Activated CD8-positive, alpha-beta T cell treated with anti-CD3 and anti-CD28 coated beads, Interleukin-2, amount 10 ng/mL, durations not matched to agents 7 days and 5 days (primary cell): ENCODE measurements at places on chromosomes 7 and 10. TPM values are rescaled to one million over a fixed set of nuclear protein-coding genes. Genes with fewer than 3 reads are reported as not detected.

DNA sequence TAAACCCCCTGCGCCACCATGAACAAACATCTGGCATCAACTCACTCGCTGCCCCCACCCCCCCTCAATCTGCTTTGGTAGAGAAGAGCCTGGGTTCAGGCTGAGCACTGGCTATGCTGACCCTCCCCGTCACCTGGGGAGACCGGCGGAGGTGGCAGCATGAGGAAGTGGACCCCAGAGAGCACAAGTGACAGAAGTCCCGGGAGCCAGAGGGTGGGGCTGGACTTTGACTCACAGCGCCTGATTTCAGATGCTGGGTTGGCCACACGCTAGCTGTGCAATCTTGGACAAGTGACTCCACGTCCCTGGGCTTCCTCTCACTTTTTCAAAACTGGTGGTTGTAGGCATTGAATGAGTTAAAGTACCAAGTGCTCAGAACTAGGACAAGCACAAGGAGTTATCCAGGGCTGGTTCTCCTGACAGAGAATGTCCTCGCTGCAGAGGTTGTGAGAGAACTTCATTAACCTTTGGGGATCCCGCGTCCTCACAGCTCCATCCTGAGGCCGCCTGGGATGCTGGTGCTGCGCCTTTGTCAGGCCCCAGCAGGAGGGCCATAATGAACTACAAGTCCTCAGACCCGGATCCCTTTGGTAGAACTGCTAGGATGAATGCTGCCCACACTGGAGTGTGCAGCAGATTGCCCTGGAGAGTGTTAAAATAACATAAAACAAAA lies 48.8 kb upstream of the RASGEF1A start:
- no peak for DNase-seq
- H3K27ac ChIP-seq, result no peak overlapping the region
- peaks cover 33% of the 10 kb centered on the region for H3K4me1 ChIP-seq

- no peak overlapping the region for H3K4me3 ChIP-seq
- no peak overlapping the region for H3K27ac ChIP-seq
- no peak for DNase-seq
- no peaks in the 10 kb centered on the region for H3K27me3 ChIP-seq
- H3K4me1 ChIP-seq, result no peaks in the 10 kb centered on the region
- H3K36me3 ChIP-seq, result no peaks in the 10 kb centered on the region
Observed at GRCh38 chr7:82049891-82050533, 280.2 kb upstream of the HGF start.

- no peak overlapping the region for H3K4me3 ChIP-seq
- no peak overlapping the region for H3K27ac ChIP-seq
- H3K36me3 ChIP-seq, result no peaks in the 10 kb centered on the region
- DNase-seq, result no peak
- peaks cover 10% of the 10 kb centered on the region for H3K4me1 ChIP-seq
- H3K27me3 ChIP-seq, result peaks cover 4% of the 10 kb centered on the region
Observed at GRCh38 chr10:60908031-60908430, 36.0 kb downstream of the RHOBTB1 start.

GRCh38 chr10:89003344-89003743 lies 12.7 kb downstream of the FAS start:
- peaks cover 56% of the 10 kb centered on the region for H3K36me3 ChIP-seq
- no peak overlapping the region for H3K27ac ChIP-seq
- no peak overlapping the region for H3K4me3 ChIP-seq
- no peak for DNase-seq
- H3K27me3 ChIP-seq, result no peaks in the 10 kb centered on the region

ABCB4 gene
- not detected for total RNA-seq

- no peaks in the 10 kb centered on the region for H3K27me3 ChIP-seq
- no peak overlapping the region for H3K27ac ChIP-seq
- no peak for DNase-seq
- no peaks in the 10 kb centered on the region for H3K36me3 ChIP-seq
- H3K4me1 ChIP-seq, result no peaks in the 10 kb centered on the region
Observed at GRCh38 chr10:60293581-60294175, 96.0 kb downstream of the ANK3 start.

TNS3 gene
- total RNA-seq, result not detected

GRCh38 chr10:102535481-102536147 lies 31.8 kb downstream of the SUFU start:
- DNase-seq, result no peak
- H3K27ac ChIP-seq, result no peak overlapping the region
- H3K27me3 ChIP-seq, result no peaks in the 10 kb centered on the region
- H3K4me3 ChIP-seq, result no peak overlapping the region
- no peaks in the 10 kb centered on the region for H3K36me3 ChIP-seq

DNA sequence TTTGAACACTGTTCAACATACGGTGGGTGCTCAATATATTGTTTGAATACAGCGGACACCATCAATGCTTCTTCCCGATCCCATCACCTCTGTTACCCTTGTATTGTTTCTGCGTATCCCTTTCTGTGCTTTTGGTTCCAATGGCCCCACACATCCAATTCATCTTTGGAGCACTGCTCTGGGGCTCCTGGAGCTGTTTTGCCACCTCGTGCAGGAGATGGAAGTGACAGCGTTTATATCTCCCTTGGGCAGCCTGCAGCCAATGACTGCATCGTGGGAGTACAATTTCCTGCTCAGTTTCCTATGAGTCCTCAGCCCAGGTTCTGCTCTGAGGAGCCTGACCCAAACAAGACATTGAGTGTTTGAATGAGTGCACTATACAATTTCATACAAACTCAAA lies 50.2 kb upstream of the PIK3CG start:
- no peak overlapping the region for H3K4me3 ChIP-seq
- H3K36me3 ChIP-seq, result no peaks in the 10 kb centered on the region
- H3K4me1 ChIP-seq, result peaks cover 15% of the 10 kb centered on the region

GRCh38 chr7:17456541-17456940 lies 158.1 kb downstream of the AHR start:
- no peaks in the 10 kb centered on the region for H3K4me1 ChIP-seq
- H3K27ac ChIP-seq, result no peak overlapping the region
- DNase-seq, result no peak
- H3K36me3 ChIP-seq, result peaks cover 7% of the 10 kb centered on the region
- no peaks in the 10 kb centered on the region for H3K27me3 ChIP-seq
- no peak overlapping the region for H3K4me3 ChIP-seq

DNA sequence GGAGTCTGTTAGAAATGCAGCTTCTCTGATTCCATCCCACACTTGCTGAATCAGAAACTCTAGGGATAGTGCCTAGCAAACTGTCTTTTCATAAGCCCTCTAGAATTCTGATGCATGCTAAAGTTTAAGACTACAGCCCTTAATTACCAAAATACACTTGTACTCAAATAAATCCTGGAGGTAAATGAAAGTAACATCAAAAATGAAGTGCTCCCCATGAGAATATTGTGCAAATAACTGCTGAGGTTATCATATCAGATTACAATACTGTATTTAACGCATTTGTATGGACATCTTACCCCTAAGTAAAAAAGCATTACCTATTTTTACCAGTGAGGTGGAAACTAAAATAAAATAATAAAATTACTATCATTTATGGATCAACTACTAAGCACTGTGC lies 104.7 kb downstream of the CHCHD3 start:
- no peak overlapping the region for H3K4me3 ChIP-seq
- peaks cover 19% of the 10 kb centered on the region for H3K36me3 ChIP-seq
- H3K27me3 ChIP-seq, result no peaks in the 10 kb centered on the region
- no peak for DNase-seq
- peaks cover 5% of the 10 kb centered on the region for H3K4me1 ChIP-seq

GRCh38 chr7:67857698-67858097 lies 861.1 kb downstream of the TYW1 start:
- no peaks in the 10 kb centered on the region for H3K36me3 ChIP-seq
- no peak overlapping the region for H3K4me3 ChIP-seq
- no peak for DNase-seq

- H3K27ac ChIP-seq, result peak overlapping the region; percentile 22
- peak; percentile 60 for DNase-seq
- H3K4me3 ChIP-seq, result no peak overlapping the region
Observed at GRCh38 chr10:132371641-132372081, 25.3 kb upstream of the PWWP2B start.

GRCh38 chr10:132425029-132425756 lies 28.2 kb downstream of the PWWP2B start:
- H3K27ac ChIP-seq, result no peak overlapping the region
- H3K4me1 ChIP-seq, result peaks cover 36% of the 10 kb centered on the region
- no peak overlapping the region for H3K4me3 ChIP-seq
- no peaks in the 10 kb centered on the region for H3K36me3 ChIP-seq
- H3K27me3 ChIP-seq, result no peaks in the 10 kb centered on the region

DNA sequence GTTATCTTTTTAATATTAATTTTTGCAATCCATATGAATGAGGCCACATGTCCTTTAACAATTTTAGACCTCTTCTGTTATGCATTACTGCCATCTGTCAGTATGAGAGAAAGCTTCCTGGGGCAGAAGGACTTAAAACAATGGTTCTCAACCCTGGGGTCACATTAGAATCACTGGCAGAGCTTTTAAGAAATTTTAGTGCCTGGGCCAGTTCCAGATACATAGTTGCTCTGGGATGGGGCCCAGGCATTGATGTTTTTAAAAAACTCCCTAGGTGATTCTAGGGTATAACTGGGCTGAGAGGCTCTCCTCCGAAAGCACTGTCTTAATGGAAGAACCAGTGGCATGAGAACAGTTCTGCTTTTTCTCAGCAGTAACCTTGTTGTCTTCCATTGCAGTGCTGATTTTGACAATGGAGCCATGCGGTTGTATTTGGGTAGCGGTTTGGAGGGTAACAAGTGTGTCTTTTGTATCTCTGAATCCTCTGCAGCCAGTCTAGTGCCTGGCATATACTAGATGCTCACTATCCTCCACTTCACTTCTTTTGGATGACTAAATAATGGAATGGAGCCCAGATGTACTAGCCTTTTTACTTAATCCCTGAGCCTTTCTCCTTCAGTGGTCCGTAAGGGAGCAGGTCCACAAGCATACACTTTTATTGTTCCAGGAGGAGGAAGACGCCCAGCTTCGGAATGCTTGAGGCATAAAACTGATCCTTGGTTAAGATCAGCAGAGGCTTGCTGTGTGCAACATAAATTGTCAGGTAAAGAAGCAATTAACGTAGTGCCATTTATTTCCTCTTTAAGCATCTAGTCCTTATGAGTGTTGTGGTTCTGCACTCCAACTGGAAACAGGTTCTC lies 227.1 kb downstream of the AUTS2 start:
- no peak overlapping the region for H3K4me3 ChIP-seq
- H3K27ac ChIP-seq, result no peak overlapping the region
- H3K4me1 ChIP-seq, result peaks cover 29% of the 10 kb centered on the region
- no peaks in the 10 kb centered on the region for H3K36me3 ChIP-seq
- peaks cover 16% of the 10 kb centered on the region for H3K27me3 ChIP-seq
- no peak for DNase-seq

DNA sequence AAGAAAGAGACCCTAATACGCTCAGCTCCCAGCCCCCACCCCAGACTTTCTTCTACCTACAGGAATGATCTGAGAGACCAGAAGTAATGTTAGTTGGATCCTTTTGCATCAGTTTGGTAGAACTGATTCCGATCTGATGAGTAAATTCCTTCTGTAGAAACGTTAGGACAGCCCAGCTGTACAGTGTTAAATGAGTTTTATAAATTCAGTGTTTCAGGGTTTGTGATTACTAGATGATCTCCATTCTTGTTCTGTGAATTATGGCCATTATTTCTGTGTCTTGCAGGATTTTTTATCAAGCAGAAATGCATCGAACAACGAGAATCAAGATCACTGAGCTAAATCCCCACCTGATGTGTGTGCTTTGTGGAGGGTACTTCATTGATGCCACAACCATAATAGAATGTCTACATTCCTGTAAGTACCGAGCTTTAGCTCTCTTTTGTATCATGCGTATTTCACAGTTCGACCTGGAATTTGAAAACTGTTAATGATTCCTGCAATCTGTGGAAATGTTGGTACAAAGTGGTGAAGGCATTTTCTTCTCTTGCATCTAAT lies 5.3 kb downstream of the BMI1 start:
- H3K27ac ChIP-seq, result peak overlapping the region; percentile 63
- DNase-seq, result no peak
- H3K36me3 ChIP-seq, result peaks cover 30% of the 10 kb centered on the region
- H3K4me1 ChIP-seq, result peaks cover 39% of the 10 kb centered on the region

DNA sequence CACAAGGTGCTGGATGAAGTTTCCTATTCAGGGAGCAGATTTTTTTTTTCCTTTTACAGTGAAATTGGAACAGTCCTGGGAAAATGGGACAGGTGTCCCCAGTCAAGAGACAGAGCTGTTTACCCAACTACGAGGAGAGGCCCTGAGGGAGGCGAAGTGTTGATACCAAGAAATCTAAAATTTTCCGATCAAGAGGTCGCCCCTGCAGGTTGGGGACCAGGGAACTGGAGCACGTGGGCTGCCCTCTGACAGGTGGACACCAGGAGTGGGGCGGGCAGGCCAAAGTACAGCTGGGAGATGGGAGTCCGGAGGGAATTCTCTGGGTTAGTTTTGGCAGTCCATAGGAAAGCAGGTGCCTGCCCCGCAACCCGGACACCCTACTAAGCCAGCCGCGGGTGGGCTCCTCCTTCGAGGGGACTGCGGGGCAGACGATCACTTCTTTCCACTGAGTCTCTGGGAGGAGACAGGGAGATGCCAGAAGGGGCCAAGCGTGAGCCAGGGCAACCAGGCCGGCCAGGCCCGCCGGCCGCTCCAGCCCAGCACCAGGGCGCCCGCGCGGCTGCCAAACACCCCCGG lies 965 bp upstream of the CAMK1D start:
- H3K36me3 ChIP-seq, result peaks cover 5% of the 10 kb centered on the region
- peak overlapping the region; percentile 75 for H3K4me3 ChIP-seq
- H3K27ac ChIP-seq, result peak overlapping the region; percentile 77

TFR2 gene
- total RNA-seq, result 14.5 TPM

PDE6C gene
- not detected for total RNA-seq

DNA sequence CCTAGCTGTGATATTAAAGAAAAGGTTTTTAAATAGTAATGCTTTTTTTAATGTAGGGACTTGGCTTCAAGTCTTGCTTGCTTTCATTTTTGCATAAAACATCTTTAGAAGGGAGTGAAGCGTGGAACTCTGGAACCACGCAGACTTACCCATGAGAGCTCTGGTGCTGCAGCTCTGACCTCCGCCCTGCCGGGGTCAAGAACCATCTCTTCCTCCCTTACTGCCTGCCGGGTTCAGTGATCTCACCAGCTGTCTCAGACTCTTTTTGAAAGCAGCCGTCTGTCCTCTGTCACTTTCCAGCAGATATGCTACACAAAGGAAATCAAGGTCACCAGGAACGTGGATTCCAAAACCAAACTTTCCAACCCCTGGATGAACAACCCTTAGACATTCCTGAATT lies 353.8 kb downstream of the GPR37 start:
- no peak overlapping the region for H3K4me3 ChIP-seq
- no peak overlapping the region for H3K27ac ChIP-seq
- H3K4me1 ChIP-seq, result no peaks in the 10 kb centered on the region
- no peaks in the 10 kb centered on the region for H3K27me3 ChIP-seq

SRGN gene
- total RNA-seq, result 168 TPM

DNA sequence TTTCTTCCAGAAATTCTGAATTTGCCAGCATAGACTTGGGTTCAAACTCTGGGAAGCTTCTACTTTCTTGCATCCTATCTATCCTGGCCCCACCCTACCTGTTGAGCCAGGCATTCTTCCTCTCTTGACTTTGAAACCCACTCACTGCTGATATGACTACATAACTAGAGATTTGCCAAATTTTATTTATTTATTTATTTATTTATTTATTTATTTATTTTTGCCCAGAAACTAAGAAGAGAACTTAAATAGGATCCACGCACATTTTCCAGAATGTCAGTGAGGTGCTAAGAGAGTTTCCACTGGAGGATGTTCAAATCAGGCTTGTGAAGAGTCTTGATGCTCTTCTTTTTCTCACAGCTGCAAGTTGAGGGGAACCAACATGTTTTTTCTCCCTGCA lies 487.8 kb upstream of the PODXL start:
- H3K4me1 ChIP-seq, result no peaks in the 10 kb centered on the region
- H3K27me3 ChIP-seq, result peaks cover 10% of the 10 kb centered on the region
- H3K4me3 ChIP-seq, result no peak overlapping the region
- no peaks in the 10 kb centered on the region for H3K36me3 ChIP-seq
